ENCODE measurements at places on chromosomes 6 and 20. TPM values are rescaled to one million over a fixed set of nuclear protein-coding genes. Genes with fewer than 3 reads are reported as not detected.
A peak's percentile ranks its signal among the peaks of the same experiment; 100 is the strongest.

The SYNE1 gene
- 8.8 TPM for total RNA-seq

The ACTL10 gene
- not detected for total RNA-seq

The OPRM1 gene
- total RNA-seq, result not detected

The NKX2-2 gene
- total RNA-seq, result 0.46 TPM

The USP49 gene
- 15.7 TPM for total RNA-seq

The SCRT2 gene
- not detected for total RNA-seq

The TMEM14A gene
- total RNA-seq, result 13.7 TPM

The BPIFB1 gene
- total RNA-seq, result not detected

The ELOVL2 gene
- total RNA-seq, result 14.1 TPM

The GPR6 gene
- not detected for total RNA-seq

The HLA-DPB1 gene
- 14.7 TPM for total RNA-seq

The TBX18 gene
- 1.9 TPM for total RNA-seq

- H3K4me1 ChIP-seq, result no peaks in the 10 kb centered on the region
- H3K27ac ChIP-seq, result no peak overlapping the region
- no peaks in the 10 kb centered on the region for H3K27me3 ChIP-seq
- no peak overlapping the region for H3K4me3 ChIP-seq
- no peak for DNase-seq
- no peaks in the 10 kb centered on the region for H3K36me3 ChIP-seq
These were observed 161.7 kb downstream of the BMP7 start for GRCh38 chr20:57104651-57105204.

- peak; percentile 91 for DNase-seq
- no peaks in the 10 kb centered on the region for H3K36me3 ChIP-seq
- no peak overlapping the region for H3K27ac ChIP-seq
- H3K27me3 ChIP-seq, result peaks cover 18% of the 10 kb centered on the region
- no peaks in the 10 kb centered on the region for H3K4me1 ChIP-seq
These were observed 4.6 kb downstream of the HLA-DPB1 start for GRCh38 chr6:33080127-33081089.

DNA sequence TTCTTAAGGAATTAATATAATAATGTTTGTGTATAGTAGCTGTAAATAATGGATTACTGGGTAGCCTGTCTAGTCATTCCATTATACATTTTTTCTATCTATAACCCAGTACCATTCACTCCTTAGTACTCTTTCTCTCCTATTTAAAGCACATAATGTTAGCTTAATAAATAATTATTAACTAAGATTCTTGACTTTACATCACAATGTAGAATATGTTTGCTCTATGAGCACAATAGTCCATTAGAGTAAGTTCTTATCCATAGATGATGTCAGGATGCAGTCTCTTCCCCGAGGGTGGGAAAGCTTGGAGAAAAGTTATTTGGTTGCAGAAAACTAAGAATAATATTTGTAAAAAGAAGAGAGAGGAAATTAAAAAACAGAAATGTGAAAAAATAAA, 226.4 kb upstream of the EYS start:
- H3K4me3 ChIP-seq, result no peak overlapping the region
- H3K36me3 ChIP-seq, result no peaks in the 10 kb centered on the region
- no peaks in the 10 kb centered on the region for H3K4me1 ChIP-seq

DNA sequence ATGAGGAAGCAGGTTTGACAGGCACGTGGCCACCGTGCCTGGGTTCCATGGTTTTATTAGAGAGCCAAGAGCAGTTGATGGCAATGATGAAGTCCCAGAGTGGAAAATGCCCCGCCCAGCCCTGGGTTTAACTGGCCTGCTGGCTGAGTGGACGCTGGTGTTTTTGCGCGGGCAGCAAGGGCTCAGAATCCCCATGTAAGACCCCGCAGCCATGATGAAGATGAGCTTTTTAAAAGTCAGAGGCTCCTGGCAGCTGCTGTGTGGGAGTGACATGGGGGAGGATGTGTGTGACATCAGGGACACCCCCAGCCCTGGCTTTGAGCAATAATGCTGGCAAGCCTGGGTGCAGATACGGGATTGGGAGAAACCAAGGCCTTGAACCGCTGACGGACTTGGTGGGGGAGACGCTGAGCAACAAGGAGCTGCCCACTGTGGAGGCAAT, 33.0 kb upstream of the SLCO4A1 start:
- H3K27ac ChIP-seq, result no peak overlapping the region
- no peak overlapping the region for H3K4me3 ChIP-seq
- no peaks in the 10 kb centered on the region for H3K27me3 ChIP-seq
- H3K36me3 ChIP-seq, result no peaks in the 10 kb centered on the region

- H3K27ac ChIP-seq, result peak overlapping the region; percentile 85
- DNase-seq, result no peak
- peaks cover 97% of the 10 kb centered on the region for H3K36me3 ChIP-seq
- H3K4me3 ChIP-seq, result no peak overlapping the region
- no peaks in the 10 kb centered on the region for H3K27me3 ChIP-seq
- peaks cover 15% of the 10 kb centered on the region for H3K4me1 ChIP-seq
These were observed 48.4 kb downstream of the EZR start for GRCh38 chr6:158770533-158771330.

DNA sequence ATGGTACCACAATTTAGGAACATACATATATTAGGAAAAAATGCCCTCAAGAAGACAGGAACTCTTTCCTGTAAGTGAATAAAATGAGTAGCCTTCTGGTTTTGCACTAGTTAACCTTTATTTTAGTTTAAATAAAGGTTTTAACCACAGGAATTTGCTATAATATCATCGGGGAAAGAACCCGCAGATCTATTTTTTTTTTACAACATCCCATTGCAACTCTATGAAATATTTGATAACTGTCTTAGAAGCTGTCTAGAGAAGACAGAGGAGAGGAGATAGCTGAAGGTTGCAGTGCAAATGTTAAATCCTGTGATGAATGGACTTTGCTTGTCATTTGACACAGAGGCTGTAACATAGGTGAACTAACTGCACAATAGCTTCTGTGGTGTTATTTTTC, 69.5 kb downstream of the TINAG start:
- no peaks in the 10 kb centered on the region for H3K27me3 ChIP-seq
- no peaks in the 10 kb centered on the region for H3K36me3 ChIP-seq

- no peak overlapping the region for H3K4me3 ChIP-seq
These were observed 523.2 kb upstream of the JARID2 start for GRCh38 chr6:14722704-14723103.

DNA sequence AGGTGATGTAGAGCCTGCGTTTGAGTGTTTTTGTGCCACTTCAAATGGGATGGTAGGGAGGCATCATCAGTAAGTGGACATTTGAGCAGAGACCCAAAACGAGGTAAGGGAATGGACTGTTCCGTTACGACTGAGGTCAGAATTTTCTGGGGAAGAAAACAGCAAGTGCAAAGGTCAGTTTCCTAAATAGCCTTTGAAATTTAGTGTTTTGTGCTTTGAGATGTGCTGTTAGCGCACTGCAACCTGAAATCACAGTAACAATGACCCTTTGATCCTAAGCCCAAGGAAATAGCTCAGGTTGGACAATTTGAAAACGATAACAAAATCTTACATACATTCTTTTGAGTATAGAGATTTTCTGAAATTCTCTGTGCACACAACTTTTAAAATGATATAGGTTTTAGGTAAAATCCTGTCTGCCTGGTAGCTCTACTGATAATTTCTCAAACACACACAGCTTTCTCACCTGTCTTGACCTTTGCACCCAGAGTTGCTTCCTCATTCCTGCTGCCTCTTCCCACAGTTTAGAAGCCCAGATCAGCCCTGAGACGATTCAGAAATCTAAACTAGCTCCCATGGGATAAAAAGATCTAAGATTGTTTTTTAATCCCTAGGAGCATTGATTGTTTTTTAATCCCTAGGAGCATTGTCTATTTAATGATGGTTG, 22.1 kb downstream of the DCBLD1 start:
- H3K4me3 ChIP-seq, result peak overlapping the region; percentile 21
- H3K27ac ChIP-seq, result no peak overlapping the region
- no peaks in the 10 kb centered on the region for H3K27me3 ChIP-seq
- no peak for DNase-seq
- peaks cover 10% of the 10 kb centered on the region for H3K4me1 ChIP-seq

DNA sequence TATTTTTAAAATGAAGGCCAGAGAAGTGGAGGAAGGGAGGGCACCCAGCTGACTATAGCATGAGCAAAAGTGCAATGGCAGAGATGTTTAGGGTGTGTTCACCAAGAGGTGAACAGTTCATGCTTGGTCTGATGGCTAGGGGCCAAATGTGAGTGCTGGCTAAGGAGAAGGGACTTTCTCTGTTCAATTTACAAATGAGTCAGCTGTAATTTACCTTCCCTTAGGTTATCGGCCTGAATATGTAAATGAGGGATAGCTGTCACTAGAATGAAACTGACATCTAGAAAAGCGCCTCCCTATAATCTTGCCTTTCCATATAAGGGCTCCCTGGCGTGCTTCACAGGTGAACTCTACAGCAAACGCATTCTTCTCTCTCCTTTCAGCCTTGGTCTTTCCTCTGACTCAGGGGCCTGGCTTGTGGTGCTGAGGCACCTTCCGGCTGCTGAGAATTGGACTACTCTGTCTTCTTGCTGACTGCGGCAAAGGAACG, 114.7 kb upstream of the BACH2 start:
- DNase-seq, result peak; percentile 64
- peaks cover 6% of the 10 kb centered on the region for H3K27me3 ChIP-seq
- no peaks in the 10 kb centered on the region for H3K36me3 ChIP-seq
- peaks cover 5% of the 10 kb centered on the region for H3K4me1 ChIP-seq
- H3K4me3 ChIP-seq, result no peak overlapping the region

GRCh38 chr6:96116674-96117073, 100.9 kb downstream of the FUT9 start:
- no peaks in the 10 kb centered on the region for H3K27me3 ChIP-seq
- H3K36me3 ChIP-seq, result no peaks in the 10 kb centered on the region
- DNase-seq, result peak; percentile 51
- H3K4me1 ChIP-seq, result no peaks in the 10 kb centered on the region
- H3K27ac ChIP-seq, result no peak overlapping the region
- H3K4me3 ChIP-seq, result no peak overlapping the region

DNA sequence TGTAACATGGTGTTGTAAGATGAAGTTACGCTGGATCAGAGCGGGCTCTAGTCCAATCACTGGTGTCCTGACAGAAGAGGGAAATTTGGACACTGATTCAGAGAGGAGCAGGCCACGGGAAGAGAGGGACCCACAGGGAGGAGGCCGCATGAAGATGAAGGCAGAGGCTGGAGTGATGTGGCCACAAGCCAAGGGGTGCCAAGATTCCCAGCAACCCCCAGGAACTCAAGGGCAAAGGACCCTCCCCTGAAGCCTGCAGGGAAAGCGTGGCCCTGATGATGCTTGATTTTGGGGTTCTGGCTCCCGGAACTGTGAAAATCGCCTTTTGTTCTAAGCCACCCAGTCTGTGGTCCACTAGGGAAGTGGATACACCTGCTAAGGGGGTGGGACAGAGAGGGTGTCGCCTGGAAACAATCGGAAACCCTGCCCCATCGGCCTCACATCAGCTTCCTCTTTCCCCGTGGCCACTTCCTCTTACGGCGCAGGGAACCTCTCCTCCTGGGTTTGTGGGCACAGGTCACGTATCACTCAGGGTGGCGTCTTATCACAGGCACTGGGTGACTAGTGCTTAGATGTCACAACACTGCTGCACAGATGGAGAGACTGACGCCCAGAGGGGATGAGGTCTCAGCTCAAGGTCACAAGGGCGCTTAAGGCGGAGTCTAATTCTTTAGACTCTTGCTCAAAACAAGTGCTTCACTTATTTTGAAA, 58.0 kb downstream of the SULF2 start:
- H3K27ac ChIP-seq, result no peak overlapping the region
- no peaks in the 10 kb centered on the region for H3K27me3 ChIP-seq
- H3K36me3 ChIP-seq, result peaks cover 56% of the 10 kb centered on the region
- no peak overlapping the region for H3K4me3 ChIP-seq
- no peaks in the 10 kb centered on the region for H3K4me1 ChIP-seq

DNA sequence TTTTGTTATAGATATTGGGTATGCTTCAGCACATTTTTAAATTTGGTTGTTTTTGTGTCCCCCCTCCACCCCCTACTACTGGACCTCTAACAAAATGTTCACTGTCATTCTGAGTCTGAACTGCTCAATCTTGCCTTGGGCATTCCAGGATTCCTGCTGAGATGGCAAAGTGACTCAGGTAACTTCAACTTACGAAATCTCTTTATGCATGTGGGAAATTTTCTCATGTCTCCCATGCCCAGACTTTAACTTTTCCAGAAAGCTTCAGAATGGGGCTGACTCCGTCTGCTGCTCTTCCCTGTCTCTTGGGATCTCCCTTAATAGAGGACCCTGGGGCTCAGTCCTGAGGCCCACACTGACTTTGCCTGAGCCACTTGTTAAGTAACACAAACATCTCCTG, 14.0 kb downstream of the CYP39A1 start:
- DNase-seq, result no peak
- H3K27ac ChIP-seq, result no peak overlapping the region
- no peak overlapping the region for H3K4me3 ChIP-seq
- H3K36me3 ChIP-seq, result no peaks in the 10 kb centered on the region
- no peaks in the 10 kb centered on the region for H3K27me3 ChIP-seq

GRCh38 chr6:159806021-159806458, 6.0 kb downstream of the PNLDC1 start:
- no peaks in the 10 kb centered on the region for H3K36me3 ChIP-seq
- peak overlapping the region; percentile 2 for H3K4me3 ChIP-seq
- no peak for DNase-seq
- peaks cover 10% of the 10 kb centered on the region for H3K4me1 ChIP-seq
- peaks cover 6% of the 10 kb centered on the region for H3K27me3 ChIP-seq

- H3K27ac ChIP-seq, result no peak overlapping the region
- H3K4me1 ChIP-seq, result peaks cover 18% of the 10 kb centered on the region
- no peaks in the 10 kb centered on the region for H3K36me3 ChIP-seq
These were observed 257.2 kb downstream of the DLL1 start for GRCh38 chr6:170033666-170034065.

DNA sequence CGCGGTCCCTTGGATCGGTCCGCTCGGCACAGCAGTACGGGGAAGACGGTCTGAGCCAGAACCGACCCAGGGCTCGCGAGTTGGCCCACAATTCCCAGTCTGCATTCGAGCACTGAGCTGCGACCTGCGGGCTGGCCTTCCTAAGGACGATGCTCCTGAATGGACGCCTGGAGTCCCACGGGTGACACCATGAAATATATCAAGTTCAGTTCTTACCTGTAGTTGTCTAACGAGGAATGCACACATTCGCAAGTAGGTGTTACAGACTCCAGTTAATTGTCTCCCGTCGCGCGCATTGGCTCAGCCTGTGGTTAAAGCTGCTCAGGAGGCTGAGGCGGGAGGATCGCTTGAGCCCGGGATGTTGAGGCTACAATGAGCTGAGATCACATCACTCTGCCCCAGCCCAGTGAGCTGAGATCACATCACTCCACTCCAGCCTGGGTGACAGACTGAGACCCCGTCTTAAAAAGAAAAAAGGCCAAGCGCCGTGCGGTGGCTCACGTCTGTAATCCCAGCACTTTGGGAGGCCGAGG, 802 bp downstream of the PEX7 start:
- H3K4me3 ChIP-seq, result peak overlapping the region; percentile 81
- no peaks in the 10 kb centered on the region for H3K4me1 ChIP-seq
- peaks cover 14% of the 10 kb centered on the region for H3K36me3 ChIP-seq
- no peak overlapping the region for H3K27ac ChIP-seq
- no peaks in the 10 kb centered on the region for H3K27me3 ChIP-seq
